Aortic smooth muscle cell (primary cell): ENCODE measurements at places on chromosomes 6 and 20. TPM values are rescaled to one million over a fixed set of nuclear protein-coding genes. Genes with fewer than 3 reads are reported as not detected.

Gene PTPRT
- under 0.01 and 0.26 TPM in 2 replicates for total RNA-seq

Gene FIG4
- 35.4 and 35.8 TPM in 2 replicates for total RNA-seq

Gene PSMF1
- total RNA-seq = 20.5 and 28.0 TPM in 2 replicates

Gene FOXC1
- 29.8 and 36.5 TPM in 2 replicates for total RNA-seq

Gene SYS1
- total RNA-seq = 17.6 and 19.5 TPM in 2 replicates

Gene MATN4
- not detected in 2 replicates for total RNA-seq

Gene ACAT2
- 59.5 and 63.2 TPM in 2 replicates for total RNA-seq

Gene DEFB124
- total RNA-seq = not detected in 2 replicates

Gene TMX4
- total RNA-seq = 25.0 and 30.3 TPM in 2 replicates

Gene SEL1L2
- total RNA-seq = not detected in 2 replicates

Gene PAX1
- total RNA-seq = not detected in 2 replicates

Gene UTRN
- total RNA-seq = 172 and 202 TPM in 2 replicates

Gene INSM1
- not detected in 2 replicates for total RNA-seq
